GM10248 (cell line): ENCODE measurements at places on chromosomes 3 and 15.

- no peak for DNase-seq
Measured at GRCh38 chr3:197227780-197228574, 70.4 kb downstream of the DLG1 start.

DNA sequence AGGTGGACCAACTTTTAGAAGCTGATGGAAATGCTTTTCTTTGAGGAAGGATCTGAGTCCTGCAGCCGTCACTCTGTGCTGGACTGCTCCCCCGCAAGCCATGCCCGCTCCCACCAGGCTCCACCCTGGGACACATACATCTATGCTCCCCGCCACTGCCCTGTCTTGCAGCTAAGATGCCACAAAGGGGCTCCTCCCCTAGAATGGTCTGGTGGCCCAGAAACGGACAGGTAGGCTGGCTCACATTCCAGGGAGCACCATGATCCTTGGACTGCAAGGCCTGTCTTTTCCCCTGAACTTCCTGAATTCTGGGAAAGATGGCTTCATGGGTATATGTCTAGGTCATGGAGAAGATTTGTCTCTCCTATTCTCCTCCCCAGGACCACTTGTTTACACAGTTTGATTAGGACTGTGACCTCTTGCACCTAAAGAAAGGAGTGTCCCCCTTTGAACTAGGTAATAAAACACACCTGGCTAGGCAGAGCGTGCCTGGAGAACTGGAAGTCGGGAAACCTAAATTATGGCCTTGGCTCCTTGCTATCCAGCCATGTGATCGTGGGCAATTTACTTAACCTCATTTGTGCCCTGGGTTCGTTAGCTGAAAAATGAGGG is 220.9 kb upstream of the BHLHE40 start:
- no peak for DNase-seq

DNA sequence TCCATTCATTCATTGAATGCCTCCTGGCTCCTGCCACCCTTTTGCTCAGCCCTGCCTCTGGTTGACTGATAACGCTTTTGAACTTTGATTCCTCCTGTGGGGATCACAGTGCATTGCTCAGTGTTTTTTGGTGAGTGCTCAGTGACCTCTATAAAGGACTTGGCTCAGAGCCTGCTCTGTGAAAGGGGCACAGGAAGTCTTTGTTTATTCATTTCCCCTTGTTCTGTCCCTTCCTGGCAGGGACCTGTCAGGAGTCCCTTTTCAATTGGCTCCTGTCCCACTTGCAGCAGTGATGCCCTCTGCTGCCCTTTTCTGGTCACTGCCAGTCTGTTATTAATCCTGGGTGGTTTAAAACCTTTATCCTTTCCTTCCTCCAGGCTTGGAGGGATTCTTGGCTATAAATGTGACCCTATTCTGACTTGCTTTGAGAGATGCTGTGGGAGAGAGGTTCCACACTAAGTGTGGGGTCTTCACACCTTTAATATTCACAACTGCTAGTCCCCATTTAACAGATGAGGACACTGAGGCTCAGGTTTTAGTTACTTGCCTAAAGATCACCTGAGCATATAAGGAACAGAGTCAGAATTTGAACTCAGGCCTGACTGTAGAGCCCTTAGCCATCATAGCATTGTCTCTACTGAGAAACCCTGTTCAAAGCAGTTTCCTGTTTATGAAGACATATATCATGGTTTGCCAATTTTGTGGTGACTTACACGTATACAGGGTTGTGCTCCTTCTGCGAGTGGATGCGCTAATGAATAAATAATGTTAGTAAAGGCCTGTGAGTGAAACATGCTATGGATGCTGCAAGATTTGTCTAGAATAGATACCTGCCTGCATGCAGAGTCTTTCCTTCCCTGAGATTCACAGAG is 23.2 kb upstream of the TATDN2 start:
- DNase-seq: peak; percentile 75

DNA sequence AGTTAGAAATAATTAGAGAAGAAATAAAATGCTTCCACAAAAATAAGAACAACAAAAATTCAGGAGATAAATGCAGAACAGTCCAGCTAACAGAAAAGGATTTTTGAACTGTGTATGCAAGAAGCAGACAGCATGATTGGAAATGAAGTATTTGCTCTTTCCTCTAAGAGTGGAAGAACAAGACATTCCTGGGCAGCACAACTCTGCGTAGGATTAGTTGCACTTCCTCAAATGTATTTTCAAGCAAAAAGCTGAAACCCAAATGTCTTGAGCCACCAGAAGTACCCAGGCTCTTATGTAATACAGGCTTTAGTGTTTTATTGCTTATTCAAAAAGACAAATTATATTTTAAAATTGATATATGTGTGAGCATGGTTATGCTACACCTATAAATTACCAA is 127.2 kb downstream of the ZBTB20 start:
- no peak for DNase-seq

GRCh38 chr3:123984957-123985356 is 7.0 kb downstream of the ROPN1 start:
- no peak for DNase-seq

- no peak for DNase-seq
Measured at GRCh38 chr15:78492872-78493271, 14.5 kb upstream of the HYKK start.

DNA sequence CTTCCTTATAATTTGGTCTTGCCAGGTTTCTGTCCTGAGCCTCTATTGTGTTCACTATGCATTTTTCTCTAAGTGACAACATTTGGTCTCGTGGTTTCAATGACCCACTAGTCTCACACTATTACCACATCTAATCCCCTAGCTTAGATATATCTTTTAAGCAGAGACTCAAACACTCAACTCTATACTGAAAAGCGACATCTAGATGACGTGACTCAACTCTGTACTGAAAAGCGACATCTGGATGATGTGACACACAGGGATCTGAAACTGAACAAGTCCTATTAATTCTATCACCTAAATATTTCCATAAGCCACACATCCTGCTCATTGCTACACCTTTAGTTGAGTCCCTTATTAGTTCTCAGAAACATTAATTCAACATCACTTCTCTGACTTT is 141.7 kb upstream of the MBNL1 start:
- DNase-seq: peak; percentile 68

GRCh38 chr3:31622636-31623288 is 90.0 kb downstream of the STT3B start:
- peak; percentile 20 for DNase-seq

GRCh38 chr15:61155741-61156700 is 73.1 kb downstream of the RORA start:
- no peak for DNase-seq

DNA sequence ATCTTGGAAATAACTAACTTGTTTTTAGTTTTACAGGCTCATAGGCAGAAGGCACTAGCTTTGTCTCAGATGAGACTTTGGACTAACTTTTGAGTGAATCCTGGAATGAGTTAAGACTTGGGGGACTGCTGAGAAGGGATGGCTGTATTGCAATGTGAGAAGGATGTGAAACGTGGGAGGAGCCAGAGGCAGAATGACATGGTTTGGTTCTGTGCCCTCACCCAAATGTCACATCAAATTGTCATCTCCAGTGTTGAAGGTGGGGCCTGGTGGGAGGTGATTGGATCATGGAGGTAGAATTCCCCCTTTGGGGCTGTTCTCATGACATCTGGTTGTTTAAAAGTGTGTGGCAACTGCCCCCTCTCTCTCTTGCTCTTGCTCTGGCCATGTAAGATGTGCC is 28.8 kb upstream of the CCDC50 start:
- DNase-seq: no peak

- no peak for DNase-seq
Measured at GRCh38 chr3:952906-953305, 139.9 kb upstream of the CNTN6 start.

DNA sequence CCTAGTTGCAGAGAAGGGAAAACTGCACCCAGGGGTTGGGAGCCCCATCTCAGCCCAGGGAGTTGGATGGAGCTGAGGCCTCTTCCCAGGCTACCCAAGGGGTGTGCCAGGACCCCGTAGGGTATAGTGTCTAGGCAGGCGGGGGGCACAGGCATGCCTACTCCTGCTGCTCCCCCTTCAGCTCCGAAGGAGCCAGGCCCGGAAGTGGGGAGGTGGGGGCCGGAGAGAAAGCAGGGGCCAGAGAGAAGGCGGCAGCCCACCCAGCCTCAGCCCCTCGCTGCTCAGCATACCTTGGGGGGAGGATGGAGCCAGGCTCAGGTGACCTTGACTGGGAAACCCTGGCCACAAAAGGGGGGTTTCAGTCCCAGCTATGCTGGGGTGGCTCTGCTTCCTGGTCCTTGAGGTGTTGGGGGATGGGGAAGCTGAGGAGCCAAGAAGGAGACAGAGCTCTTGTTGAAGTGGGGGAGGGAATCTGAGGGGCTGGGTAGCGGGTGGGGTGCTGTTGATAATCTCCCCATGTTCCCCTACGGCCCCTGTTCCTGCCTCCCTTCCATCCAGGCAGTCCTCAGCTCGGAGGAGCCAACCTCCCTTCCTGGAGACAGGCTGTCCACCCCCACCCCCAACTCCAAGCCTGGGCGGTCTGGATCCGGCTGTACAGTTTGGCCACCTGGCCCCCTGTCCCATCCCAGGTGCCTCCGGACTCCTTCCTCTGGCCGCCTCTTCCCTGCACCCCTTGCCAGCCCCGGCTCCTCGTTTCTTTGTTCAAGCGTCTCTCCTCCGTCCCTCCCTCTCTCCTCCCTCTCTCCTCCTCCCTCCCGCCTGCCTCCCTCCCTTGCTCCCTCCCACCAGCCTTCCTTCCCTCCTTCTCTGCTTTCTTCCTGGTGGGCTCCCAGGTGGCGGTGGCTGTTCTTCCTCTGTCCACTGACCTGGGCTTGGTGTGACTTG is 1.7 kb downstream of the SEMA3F start:
- DNase-seq: no peak

DNA sequence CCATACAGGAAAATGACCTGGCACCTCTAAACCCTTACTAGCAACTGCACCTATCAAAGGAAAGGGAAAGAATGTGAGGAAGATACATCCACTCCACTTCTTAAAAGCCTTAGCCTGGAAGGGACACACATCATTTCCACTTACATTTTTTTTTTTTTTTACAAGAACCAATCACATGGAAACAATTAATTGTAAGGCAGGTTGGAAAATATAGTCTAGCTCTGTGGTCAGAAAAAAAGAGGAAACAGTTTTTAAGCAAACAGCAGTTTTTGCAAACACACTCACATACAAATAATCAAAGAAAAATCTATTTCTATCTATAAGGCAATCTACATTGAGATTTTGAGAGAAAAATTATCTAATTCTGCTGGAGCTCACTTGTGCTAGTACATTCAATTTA is 98.9 kb upstream of the SPRED1 start:
- no peak for DNase-seq

DNA sequence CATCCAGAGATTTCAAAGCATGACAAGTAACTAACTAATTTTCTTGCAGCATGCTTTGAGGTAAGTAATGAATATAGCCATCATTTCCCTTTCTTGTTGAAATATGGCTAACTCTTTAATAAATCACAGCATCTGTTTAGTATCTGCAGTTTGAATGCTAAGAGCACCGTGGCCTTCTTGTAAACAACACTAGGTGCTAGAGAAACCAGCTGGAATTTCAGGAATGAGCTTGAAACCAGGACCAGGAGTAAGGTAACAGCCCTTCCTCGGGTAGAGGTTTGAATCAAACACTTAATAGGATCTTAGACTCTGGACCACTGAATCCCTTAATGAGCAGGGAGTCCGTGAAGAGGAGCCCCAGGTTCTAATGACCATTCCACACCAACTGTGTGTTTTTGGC is 13.6 kb downstream of the CALML4 start:
- DNase-seq: no peak

DNA sequence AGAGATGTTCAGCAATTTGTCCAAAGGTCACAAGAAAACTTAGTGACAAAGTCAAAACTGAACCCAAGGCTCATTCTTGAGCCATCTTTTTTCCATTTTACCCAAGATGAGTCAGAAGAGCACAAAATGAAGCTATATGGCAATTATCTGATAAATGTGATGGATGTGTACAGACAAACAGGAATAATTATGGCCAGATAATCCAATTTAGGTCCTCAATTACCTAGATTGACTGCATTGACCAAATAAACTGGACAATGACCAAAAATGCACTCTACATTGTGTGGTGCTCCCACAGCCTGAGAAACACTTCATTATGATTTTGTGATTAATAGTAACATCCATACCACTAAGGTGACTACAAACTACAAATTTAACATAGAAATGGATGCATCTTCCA is 1105.8 kb downstream of the IGSF11 start:
- DNase-seq: no peak

DNA sequence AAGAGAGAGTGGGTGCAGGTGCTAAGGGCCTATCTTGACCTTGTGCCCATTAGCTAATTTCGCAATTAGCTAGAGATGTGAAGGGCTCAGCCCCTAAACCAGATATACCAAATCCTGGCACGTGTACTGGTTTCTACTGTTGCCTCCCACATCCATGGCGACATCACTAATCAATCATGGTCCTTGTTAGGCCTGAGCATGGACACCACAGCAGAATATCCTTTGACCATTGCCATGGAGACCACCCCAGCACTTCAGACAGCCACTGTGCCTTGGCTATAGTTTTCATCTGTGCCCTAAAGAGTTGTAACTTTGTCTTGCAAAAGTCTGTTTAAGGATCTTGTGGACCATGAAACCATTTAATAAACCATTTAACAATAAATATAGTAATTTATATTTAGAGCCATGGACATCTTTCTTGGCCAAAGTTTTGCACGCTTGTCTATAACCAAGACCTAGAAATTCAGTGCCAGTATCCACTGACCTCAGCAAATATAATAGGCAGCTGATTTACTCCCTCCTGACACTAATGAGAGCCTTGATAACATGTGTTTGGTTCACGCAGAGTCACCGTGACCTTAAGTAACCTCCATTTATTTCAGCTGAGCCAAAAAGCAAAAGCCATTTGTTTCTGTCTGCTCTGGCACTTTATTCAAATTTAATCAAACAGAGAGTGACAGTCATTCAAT is 43.4 kb downstream of the COLQ start:
- DNase-seq: no peak

DNA sequence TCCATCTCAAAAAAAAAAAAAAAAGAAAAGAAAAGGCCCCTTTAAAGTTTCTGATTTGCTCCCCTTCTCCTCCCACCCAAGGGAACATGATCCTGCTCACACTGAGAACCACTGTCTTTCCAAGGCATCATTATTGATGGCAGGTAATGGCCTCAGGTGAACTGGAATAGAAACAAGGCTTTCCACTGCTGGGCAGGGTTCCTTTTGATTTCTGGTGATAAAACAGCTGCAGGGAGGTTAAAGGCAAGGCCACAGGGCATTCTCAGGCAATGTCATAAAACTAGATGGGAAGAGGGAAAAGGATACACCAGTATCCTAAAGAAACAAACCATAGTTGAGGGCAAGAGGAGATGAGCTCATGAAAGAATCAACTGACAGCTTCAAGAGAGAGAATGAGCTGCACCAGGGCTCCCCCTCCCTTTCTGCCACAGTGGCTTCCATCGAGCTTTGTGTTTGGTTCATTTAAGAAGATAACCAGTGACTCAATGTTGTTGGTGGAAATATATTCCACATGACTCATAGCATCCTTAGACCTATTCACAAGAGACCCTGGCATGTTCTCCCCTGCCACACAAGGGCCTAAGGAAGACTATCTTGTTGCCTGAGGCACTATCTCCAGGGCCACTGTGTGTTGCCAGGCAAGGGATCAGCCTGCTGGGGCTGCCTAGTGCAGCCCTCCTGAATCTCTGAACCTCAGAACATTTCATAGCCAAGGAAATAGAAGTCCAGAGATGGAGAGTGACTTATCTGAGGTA is 86.4 kb downstream of the WDR76 start:
- no peak for DNase-seq
